GM04503 (cell line): ENCODE measurements at places on chromosomes 11 and 22.

DNA sequence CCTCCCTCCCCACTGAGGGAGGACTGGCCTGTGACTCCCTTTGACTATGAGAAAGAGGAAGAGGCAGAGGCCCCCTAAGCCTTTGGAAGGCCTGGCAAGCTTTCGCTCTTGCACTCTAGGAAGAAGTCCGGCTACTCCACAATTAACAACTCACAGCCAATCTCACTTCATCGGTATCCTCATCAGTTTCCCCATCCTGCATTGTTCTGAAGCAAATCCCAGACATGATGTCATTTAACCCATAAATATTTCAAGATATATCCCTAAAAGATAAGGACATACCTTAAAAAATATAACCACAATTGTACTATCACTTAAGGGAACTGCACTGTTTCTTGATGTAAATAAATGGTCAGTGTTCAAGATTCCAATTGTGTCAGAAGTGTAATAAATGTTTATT, 63.1 kb downstream of the CWC15 start:
- no peak for DNase-seq

DNA sequence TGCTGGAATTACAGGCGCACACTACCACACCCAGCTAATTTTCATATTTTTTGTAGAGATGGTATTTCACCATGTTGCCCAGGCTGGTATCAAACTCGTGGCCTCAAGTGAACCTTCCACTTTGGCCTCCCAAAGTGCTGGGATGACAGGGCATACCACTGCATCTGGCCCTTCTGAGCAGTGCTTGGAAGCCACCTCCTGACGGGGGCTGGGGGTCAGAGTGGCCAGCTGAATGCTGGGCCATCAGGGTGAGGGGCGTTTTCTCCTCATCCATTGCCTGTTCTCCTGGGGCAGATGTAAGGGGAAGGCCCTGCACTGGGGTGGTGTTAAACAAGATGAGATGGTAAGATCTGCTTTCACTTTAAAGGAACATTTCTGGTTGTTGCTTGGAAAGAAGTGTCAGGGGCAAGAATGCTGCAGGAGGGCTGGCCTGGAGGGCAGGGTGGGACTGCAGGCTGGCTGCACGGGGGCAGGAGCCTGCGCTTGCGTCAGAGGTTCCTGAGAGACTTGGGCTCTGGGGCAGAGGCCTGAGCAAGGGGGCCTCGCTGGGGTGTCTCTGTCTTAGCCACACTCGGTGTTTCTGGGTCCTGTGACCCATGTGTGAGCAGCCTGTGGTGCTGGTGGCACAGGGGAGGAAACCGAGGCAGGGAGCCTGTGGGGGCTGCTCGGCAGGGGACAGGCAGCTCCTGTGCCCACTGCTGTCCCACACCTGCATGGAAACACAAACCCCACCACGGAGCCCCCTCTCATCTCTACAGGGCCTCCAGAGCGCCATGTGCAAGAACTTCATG, 17.2 kb downstream of the DGCR6L start:
- DNase-seq: no peak

GRCh38 chr11:30016588-30017363, at the start of gene KCNA4:
TSS of gene KCNA4 (minus strand) at chr11:30017030. CDS start at chr11:30012678, 4,352 bp downstream.
- no peak for DNase-seq

DNA sequence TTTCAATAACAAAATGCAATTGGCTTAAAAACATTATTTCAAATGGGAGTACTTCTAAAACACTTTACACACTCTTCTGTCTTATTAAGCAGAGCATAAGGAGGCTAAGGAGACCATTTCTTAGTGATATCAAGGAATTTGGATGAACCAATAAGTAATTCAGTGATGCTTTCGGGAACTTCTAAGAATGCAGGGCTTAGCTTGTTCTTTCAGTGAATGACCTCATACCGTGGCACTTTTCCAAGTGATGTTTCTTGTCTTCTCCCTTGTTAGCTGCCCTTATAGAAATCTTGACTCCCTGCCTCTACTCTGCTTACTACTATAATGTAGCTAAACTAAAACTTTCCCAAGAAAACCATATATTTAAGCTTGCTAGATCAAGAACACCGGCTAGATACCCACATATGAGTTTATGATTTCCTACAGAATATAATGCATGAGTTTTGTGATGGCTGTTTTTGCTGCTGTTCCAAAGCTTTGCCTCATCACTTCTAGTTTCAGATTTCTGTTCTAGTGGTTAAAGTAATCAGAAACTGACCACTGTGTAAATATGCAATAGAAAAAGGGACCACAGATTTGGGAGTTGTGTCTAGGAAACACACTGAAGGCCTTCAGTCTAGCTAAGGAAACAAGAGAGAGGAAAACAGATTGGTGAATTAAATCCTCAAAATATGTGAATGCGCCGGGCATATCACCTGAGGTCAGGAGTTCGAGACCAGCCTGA, 37.5 kb upstream of the STK33 start:
- no peak for DNase-seq
